Activated naive CD8-positive, alpha-beta T cell treated with anti-CD3 and anti-CD28 coated beads, Interleukin-2, amount 50 U/mL, for 24 hours (primary cell): ENCODE measurements at places on chromosomes 11 and 22.

DNA sequence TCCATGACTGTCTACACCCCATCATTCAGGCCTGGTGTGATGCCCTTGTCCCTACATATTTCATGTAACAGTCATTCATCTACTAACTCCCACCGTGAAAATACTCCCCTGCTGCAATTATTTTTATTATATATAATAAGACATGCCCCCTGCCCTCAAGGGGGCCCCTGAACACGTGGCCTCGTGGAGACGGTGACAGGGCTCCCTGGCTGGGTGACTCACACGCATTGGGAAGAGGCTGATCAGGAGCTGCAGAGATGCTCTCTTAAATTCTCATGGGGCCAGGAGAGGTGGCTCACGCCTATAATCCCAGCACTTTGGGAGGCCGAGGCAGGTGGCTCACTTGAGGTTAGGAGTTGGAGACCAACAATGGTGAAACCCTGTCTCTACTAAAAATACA, 88.6 kb downstream of the ST3GAL4 start:
- no peak for DNase-seq

- DNase-seq, result no peak
Measured at GRCh38 chr22:43337385-43337784, 5.8 kb downstream of the SCUBE1 start.

DNA sequence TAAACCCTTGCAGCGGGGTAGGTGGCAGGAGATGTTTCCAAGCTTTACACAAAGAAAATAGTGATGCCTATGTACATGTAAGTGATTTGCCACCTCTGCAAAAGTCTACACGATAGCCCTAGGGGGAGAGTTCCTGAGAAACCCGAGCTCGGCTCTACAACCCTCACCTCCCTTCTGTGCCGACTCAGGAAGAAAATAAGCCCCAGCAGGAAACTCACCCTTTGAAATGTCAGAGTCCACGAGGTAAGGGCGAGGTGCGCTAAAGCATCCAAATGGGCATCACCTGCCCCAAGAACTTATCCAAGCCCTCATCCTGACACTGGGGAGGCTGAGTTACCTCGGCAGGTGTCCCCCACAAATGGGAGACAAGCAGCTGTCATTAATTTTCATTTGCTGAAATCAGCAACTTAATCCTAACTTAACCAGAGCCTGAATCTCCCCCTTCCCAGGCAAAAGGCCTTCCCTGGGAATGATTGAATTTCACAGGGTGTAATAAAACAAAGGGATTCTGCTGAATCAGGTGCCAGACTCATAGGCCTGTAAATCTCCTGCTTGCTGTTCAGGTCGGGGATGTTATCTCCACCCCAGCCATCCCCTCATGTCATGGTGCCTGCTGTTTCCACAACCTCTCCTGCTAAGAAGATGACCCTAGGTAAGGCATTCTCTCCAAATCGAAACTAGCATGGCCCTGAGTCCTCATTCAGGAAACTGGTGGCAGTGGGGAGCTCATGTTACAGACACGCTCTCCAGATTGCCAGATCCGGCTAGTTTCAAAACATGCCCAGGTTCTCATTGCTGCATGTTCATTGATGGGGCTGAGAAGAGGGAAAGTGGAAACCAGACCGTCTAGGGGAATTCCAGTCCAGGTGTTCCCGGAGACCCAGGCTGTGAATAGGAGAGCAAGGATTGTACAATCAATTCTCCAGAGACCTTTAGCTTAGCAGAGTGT, 105.3 kb upstream of the KIRREL3 start:
- no peak for DNase-seq

DNA sequence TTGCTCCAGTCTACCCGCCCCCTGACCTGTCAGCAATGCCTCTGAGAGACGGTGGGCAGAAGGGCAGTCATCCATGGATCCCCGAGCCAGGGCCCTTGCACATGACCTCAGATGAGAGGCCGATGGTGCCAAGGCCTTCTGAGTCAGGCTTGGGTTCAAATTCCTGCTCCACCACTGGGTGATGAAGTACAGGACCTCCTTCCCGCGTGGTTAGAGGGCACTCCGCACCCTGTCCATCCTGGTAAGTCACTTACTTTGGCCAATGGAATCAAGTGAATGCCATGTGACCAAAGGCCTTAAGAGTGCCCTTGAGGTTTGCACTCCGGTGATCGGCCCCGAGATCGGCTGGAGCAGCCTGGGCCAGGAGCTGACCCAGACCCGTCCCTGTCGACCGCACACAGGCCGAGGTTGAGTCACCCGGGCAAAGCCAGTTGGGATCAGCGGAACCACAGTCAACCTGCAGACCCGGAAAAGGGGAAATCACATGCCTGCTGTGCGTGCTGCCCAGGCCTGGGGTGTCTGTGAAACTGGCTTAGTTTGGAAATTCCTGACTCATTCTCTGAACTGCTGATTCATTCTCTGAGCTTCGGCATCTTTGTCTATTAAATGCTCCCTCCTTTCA, 48.9 kb downstream of the RTL6 start:
- no peak for DNase-seq

GRCh38 chr11:57800444-57801182, 39.0 kb downstream of the CTNND1 start:
- DNase-seq, result no peak

- DNase-seq, result no peak
Measured at GRCh38 chr22:31952094-31952401, 7.7 kb downstream of the YWHAH start.

DNA sequence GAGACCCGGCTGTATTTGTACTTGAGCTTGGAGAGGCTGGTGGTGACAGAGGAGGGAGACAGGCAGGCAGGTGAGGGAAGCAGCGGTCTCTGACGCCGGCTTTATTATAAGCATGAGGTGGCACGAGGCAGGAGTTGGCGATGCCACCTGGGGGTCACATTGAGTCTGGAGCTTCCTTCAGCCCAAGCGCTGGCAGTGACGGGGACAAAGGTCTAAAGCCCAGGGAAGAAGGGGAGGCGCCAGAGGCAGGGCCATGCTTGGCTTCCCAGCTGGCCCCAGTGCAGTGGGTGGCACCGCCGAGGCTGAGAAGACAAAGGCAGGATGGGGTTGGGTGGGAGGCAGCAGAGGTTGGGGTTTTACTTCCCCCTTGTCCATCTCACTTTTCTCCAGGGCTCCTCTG, 4.5 kb downstream of the FXYD2 start:
- DNase-seq, result no peak

GRCh38 chr11:59152312-59152951, 9.8 kb downstream of the FAM111A start:
- DNase-seq, result no peak

DNA sequence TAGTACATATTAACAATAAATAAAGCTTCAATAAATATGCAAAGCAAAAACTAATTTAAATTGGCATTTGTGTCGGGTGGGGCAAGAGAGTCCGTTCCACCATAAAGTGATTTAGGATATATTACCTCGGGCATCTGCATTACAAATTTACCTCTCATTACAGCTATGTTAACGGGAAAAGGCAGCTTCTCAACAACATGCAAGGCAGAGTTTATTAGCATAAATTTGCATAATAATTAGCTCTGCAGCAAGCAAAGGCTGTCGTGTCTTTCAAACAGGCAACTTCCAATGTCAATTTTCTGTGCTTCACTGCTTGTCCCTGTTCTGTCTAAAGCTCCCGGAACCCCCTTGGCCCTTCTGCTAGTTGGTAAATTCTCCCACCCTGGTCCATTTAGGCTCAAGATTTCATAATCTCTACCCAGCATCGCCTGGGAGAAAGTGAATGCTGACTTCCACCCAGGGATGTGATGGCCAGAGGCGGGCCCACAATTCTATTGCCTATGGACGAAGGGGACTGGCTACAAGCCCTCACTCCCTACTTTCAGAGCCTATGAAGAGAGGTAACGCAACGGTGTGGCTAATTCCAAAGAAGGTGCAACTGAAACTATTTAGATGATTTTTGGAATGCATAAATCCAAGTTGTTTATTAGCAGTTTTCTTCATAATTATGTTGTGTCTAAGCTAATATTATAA, 462.1 kb downstream of the OPCML start:
- DNase-seq, result no peak

GRCh38 chr11:117826832-117827231, 2.3 kb upstream of the FXYD2 start:
- no peak for DNase-seq

DNA sequence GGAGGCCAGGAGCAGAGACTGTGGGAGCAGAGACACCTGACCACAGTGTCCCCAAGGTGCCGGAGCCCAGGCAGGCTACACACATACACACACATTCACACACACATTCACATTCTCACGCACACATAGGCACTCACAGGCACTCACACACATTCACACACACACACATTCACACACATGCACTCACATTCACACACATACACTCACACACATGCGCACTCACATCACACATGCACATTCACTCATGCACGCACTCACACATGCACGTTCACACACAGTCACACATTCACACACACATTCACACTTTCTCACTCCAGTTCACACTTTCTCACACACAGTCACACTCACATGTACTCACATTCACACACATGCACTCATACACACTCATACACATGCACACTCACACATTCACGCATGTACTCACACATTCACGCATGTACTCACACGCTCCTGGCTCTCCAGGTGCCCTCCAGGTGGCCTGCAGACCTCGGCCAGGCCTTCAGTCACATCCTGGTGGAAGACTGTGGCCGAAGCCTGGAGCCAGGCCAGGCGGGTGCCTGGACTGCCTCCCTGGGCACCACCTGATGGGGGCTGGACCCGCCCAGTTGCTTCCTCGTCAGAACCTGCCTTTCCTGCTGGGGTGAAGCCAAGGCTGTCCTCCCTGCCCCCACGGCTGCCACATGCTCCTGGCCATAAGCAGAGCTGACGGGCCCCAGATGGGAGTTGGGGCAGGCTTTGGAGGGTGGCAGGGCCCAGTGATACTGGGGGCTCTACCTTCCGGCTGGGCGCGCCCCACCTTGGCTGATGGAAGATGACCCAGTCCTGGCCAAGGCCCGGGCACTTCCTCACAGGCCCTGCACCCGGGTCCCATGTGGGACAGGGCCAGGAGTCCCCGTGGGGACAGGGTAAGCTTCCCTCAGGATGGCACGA, 89.5 kb downstream of the WNT7B start:
- DNase-seq, result no peak

DNA sequence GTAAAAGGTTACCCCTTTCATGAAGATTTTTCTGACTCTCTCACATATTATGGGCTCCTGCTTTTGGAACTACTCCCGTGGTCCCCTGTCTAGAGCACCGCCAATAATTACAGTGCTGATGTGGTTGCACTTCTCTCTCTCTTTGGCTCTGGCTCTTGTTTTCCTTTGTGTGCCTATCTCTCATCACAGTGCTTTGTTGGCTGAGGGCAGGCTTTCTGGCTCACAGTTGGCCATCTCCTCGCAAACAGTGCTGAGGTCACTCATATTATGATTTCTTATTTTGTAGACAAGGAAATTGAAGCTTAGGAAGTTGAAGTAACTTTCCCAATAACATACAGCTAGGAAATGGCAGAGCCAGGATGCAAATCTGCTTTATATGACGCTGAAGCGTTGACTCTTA, 192.5 kb downstream of the DDX10 start:
- no peak for DNase-seq

DNA sequence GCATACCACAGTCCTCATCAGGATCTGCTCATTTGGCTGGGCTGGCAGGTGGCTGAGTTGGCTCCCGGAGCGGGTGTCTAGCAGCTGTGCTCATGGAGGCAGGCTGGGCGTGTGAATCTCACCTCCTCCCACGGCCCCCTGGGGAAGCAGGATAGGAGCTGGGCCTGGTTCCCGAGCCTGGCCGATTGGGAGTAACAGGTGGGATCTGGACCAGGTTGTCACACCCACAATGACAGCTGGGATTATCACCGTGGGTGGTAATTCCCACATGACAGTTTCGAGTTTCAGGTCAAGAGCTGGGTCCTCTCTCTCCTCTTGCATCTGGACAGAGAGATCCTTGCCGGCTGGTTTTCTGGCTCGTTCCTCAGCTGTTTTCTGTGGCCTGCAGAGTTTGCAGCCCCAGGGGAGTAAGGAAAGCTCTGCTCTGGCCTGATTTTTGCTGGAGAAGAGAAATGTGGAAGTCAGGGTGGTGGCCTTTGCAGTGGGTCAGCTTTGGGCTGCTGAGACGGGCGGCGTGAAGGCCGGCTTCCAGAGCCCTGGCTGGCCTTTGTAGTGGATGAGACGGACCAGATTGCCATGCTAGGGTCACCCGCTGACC, 57.0 kb downstream of the BCR start:
- no peak for DNase-seq

DNA sequence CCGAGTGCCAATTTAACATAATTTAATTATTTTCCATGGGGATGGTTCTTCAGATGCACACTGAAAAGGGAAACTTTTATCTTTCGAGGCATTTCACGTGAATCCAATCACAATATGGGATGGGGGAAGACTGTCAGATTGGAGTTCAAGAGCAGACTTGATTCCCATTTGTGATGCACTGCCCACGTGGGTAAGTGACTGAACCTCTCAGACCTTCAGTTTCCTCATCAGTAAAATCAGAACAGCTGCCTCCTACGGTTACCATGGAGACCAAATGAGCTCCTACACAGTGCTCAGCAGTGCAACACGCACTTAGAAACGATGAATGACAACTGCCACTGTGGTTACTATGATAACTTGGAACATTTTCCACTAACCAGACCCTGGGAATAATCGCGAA, 21.7 kb downstream of the KIAA0930 start:
- DNase-seq, result peak; percentile 25

DNA sequence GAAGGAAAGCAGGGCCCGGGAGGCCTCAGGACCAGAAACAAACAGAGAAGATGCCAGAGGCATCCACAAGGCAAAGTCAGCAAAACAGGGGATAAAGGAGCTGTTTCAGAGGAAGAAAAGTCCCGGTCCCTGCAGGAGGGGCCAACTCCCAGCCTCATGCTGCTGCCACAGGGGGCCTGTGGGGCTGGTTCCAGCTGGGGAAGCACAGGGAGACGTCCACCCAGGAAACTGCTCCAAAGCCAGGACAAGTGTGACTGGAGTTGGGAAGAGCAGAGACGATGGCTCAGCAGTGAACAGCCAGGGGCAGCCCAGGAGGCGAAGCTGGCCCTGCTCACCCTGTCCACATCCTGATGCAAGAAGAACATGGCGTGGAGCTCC, 454.4 kb downstream of the BRD1 start:
- no peak for DNase-seq

- peak; percentile 44 for DNase-seq
Measured at GRCh38 chr22:29689880-29690213, 30.0 kb upstream of the CABP7 start.
